ENCODE measurements at places on chromosomes 4 and X.

DNA sequence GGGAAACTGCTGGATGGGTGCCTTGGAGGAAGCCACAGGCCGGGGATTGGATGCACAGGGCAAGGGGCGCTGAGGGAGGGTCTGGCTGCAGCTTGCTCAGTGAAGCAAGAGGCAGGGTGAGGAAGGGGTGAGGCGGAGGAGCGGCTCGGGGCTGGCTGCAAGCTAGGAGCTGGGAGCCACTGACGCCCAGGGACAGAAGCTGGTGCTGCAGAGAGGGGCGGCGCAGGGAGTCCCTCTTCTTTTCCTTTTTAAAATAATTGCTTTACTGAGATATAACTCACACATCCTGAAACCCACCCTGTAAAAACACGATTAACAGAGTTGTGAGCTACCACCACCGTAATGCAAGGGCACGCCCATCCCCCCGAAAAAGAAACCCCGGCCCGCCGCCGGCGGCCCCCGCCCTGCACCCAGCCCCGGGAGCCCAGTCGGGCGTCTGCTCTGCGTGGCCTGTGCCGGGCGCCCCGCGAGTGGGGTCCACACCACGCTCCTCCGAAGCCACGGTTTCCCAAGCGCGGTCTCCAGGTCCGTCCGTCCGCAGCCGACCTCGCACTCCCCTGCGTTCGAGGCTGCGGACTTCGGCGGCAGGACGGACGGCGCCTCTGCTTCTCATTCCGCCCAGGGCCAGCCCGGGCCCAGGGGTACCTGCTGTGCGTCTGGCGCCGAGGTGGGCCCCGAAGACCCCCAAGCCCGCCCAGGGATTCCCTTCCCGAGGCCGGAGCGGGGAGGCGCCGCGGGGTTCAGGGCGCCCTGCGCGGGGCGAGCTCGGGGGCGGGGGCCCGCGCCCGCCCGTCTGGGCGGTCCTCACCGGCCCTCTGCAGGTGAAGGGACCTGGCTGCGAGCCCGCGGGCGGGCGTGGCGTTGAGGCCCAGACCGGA lies 866 bp upstream of the UVSSA start:
- DNase-seq, result peak; percentile 23

- no peak for DNase-seq
These were observed 40.1 kb downstream of the STIM2 start for GRCh38 chr4:26900765-26901164.

DNA sequence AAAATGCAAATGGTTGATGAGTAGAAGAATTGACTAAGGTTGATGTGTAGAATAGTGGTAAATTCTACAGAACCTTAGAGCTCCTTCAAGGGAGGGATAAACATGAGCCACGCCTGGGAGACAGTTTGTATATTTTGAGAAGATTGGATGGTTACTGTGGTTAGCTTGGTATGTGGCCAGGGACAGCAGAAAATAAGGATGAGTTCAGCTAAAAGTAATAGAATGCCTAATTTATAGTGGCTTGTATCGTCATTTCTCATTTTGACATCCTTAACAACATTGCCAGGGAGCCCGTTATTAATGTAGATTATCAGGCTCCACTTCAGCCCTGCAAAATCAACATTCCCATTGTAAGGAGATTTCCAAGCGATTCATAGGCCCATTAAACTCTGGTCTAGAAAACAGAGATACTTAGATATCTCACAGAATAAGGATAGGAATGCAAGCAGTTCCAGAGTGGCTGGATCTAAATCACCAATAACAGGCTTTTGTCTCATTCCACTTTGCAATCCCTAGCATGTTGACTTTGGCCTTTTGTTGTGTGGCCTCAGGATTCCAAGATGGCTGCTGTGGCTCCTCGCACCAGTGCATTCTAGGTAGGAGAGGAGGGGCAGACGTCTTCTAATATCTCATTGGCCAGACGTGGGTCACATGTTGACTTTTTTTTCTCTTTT lies 6.4 kb upstream of the PTTG2 start:
- DNase-seq, result no peak

GRCh38 chr4:1367936-1368289 lies 20.9 kb downstream of the UVSSA start:
- no peak for DNase-seq

DNA sequence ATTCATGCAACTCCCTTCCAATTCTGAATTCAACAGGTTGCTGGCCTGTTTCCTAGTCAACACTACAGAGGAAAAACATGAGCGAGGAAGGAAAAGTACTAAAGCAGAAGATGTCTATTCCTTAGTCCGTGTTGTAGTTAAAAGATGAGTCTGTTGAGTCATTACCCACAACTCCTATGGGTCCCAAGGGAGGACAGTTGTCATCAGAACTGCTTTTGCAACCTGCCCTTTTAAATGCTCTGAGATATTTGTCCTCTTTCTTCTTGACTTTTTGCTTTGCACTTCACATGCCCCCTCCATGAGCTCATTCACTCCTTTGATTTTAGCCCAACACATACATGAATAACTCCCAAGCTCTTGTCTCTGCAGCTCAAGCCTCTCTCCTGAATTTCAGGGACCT lies 119.2 kb downstream of the CORIN start:
- DNase-seq, result no peak

DNA sequence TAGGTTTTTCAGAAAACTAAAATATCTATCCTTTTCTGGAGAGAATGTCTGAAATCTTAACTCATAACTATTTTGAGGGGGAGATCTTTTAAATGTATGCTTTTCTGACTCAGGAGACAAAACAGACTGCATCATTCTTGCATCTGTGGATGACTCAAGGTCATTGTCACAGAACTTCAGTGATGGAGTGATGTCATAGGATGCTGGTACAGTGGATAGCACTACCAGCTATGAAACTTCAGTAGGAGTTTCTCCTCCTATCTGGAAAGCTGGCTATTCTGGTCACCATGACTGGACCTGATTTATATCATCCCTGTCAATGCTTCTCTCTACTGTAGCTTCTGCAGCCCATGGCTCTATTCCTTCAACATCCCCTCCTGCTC lies 50.3 kb downstream of the PARM1 start:
- no peak for DNase-seq

GRCh38 chr4:1595789-1596325 lies 88.3 kb downstream of the FAM53A start:
- no peak for DNase-seq

- DNase-seq, result no peak
These were observed 24.5 kb upstream of the SPP1 start for GRCh38 chr4:87950936-87951511.

GRCh38 chr4:68434836-68435235 lies 12.4 kb upstream of the TMPRSS11E start:
- no peak for DNase-seq

DNA sequence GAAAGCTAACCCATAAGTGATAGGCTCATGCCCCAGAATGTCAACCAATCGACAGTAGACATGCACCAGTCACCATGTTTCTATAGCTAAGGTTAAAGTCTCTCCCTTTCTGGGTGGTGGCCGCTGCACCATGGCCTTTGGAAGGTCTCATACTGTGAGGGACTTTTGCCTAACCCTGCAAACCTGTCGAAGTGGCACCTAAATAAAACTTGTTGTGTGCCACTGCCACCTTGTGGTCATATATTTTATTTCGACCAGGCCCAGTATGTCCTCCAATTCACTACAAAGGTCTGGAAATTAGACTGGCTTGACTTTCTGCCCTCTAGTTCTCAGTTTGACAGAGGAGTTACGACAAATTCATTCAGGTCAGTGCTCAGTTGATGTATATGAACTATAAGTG lies 163.1 kb downstream of the SMARCA1 start:
- peak; percentile 10 for DNase-seq

- no peak for DNase-seq
These were observed 555.2 kb upstream of the PRKX start for GRCh38 chrX:4268676-4269075.

DNA sequence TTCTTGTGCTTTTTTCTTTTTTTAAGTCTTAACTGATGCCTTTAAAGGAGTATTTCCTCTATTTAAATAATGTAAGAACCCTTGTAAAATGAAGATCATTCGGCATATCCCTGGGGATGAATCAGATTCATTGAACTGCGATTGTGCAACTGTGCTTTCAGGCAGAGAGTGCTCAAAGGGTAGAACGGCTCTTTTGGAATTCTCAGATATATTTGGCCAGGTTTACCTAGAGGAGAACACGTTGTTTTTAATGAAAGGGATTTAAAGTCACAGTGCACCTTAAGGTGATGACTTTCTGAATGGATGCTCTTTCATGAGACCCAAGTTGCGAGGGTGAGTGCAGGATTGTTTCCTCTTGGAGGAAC lies 51.6 kb upstream of the ELOVL6 start:
- DNase-seq, result no peak

GRCh38 chrX:17535229-17535628 lies 160.2 kb downstream of the NHS start:
- DNase-seq, result peak; percentile 24

GRCh38 chr4:121510341-121510874 lies 129.6 kb upstream of the QRFPR start:
- DNase-seq, result no peak

GRCh38 chrX:71604141-71604540 lies 14.2 kb downstream of the CXCR3 start:
- no peak for DNase-seq

DNA sequence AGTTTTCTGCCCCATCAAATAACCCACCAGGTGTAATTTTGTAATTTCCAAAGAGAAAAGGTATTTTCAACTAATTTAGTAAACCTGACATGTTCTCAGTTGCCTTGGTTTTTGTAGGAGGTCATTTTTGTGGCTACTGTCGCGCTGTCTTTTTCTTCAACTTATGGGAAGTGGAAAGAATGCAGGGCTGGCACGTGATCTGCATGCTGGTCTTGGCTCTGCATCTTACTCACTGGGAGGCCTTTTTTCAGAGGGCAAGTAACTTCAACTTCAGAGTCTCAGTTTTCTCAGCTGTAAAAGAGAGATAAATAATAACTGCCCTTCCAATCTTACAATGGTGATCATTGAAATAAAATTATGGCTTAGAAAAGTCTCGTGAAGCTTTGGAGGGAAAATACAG lies 109.9 kb upstream of the SMIM10 start:
- no peak for DNase-seq

DNA sequence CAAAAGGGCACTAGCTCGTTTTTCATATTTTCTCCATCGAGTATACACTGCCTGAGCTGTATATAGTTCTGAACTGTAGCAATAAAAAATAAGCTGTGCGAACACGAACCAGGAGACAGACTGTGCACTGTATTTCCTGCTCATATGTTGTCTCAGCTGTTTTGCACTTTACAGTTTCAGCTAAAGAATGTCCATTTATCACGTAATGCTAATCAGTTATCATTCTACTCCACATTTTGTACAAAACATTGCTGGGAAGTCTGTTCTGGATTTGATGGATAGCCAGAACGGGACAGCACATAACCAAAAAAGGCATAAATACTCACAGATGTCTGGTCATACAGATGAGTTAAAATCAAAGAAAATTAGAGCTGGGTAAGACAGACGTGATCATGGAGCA lies 315.5 kb upstream of the ADGRL3 start:
- no peak for DNase-seq

- DNase-seq, result no peak
These were observed 6.5 kb upstream of the EXOSC9 start for GRCh38 chr4:121794505-121795188.

DNA sequence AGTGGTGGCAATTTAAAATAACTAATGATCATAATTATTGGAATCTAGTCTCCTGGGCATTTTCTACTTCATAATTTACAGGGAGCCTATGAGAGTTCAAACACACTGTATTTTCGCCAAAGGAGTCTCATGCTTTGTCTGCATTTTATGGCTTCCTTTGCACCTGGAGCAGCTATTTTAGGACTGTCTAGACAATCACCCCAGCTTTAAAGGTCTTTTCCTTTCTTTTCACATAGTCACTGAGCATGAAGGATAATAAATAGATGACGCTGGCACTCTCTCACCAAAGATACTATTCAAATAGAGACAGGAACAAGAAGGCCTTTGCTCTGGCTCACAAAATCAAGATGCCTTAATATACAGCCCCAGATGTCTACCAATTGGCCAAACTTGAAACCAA lies 43.0 kb downstream of the AMELX start:
- DNase-seq, result no peak

GRCh38 chrX:138669693-138670092 lies 41.8 kb downstream of the FGF13 start:
- no peak for DNase-seq

GRCh38 chr4:72896515-72896914 lies 173.0 kb downstream of the COX18 start:
- no peak for DNase-seq

DNA sequence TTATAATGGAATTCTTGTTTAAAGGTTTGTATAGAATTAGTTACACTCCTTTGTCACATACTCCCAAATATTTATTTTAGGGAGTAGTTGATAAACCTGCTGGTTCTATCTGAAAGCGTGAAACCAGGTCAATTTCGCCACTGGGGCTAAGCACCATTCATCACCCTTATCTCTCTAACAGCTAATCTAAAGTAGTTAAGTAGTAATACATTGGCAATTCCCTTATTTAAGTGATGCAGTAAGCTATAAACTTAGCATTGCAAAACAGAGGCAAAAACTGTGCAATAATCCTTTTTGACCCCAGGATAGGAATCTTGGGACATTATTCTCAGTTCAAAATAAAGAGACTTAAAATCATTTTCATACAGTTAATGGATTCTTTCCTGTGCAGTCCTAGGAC lies 33.7 kb upstream of the PTPN13 start:
- DNase-seq, result no peak

DNA sequence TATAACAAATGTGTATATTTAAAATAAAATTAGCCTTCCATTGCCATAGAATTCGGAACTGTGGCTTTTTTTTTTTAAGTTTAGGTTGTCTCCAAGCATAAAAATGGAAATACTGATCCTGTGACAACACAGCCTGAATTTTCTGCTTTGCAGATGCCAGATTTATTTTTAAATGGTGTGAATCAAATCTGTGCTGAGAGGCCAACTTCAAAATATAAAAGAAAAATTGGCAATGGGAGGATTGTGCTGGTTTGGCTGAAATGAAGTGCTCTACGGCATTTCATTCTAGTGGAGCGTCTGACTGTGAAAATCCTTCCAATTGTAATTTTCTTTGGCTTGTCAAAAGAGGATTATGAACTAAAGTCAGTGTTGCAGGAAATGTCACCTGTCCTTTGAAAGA lies 580.3 kb upstream of the ZFP42 start:
- no peak for DNase-seq

- no peak for DNase-seq
These were observed 113.4 kb downstream of the TBL1X start for GRCh38 chrX:9578083-9578779.

- DNase-seq, result no peak
These were observed 130.5 kb downstream of the ANK2 start for GRCh38 chr4:113179996-113180395.

DNA sequence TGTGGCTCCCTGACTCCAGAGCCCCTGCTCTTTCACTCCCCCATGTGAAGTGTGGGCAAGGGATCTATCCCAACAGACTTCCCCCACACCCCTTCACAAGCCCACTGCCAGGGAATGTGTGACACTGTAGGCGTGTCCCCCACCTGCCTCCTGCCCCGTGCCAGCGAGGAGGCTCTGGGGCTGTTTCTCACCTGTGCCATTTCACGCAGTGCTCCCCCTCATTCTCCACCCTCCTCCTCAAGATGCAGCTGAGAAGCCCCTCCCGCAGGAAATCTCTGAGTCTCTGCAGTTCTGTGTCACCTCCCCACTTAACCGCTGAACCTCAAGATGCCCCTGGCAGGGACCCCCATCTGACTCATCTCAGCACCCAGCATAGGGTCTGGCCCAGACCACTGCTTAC lies 5.4 kb downstream of the MAN2B2 start:
- no peak for DNase-seq

GRCh38 chr4:89509708-89510281 lies 202.2 kb upstream of the GPRIN3 start:
- no peak for DNase-seq
